ENCODE measurements at places on chromosomes 12 and 14. TPM values are rescaled to one million over a fixed set of nuclear protein-coding genes. Genes with fewer than 3 reads are reported as not detected.

The CCDC88C gene
- 14.3 TPM for total RNA-seq

The COL2A1 gene
- total RNA-seq, result 0.78 TPM

DNA sequence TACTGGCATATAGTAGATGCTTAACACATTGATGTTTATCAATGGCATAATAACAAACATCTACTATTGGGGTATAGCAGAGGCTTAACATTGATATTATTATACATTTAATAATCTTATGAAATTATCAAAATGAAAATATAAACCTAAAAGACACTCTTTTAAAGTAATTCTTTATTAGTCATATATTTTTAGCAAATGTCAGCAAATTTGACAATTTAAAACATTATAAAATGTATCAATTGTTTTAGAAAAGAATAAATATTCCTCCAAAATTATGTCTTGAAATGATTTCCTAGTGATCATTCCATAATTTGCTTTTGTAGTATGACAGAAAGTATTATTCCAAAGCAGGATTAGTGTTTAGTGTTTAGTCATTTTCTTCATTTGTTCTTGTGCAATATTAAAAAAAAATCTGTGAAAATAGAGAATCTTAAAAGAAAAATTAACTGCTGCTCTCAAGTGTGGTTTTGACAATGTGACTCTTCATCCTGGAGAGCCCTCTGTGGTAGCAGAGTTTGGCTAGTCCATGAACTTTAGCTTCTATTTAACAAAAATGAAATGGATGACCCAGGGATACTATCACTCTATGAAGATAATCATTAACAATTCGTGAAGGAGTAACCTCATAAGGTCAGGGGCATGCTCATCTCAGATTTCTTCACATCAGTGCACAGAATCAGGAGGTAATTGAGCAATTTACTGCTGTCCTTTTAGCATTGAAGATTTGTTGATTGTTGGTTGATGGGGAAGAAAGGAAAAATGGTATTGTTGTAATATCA, 1018.5 kb downstream of the LRFN5 start:
- no peak for DNase-seq

GRCh38 chr12:56086096-56086495, 6.1 kb downstream of the ERBB3 start:
- DNase-seq, result no peak

GRCh38 chr12:72888693-72889092, 616.5 kb downstream of the TRHDE start:
- no peak for DNase-seq

- DNase-seq, result no peak
Observed at GRCh38 chr12:46944088-46944487, 118.3 kb upstream of the SLC38A4 start.

The AQP6 gene
- total RNA-seq, result 0.62 TPM

DNA sequence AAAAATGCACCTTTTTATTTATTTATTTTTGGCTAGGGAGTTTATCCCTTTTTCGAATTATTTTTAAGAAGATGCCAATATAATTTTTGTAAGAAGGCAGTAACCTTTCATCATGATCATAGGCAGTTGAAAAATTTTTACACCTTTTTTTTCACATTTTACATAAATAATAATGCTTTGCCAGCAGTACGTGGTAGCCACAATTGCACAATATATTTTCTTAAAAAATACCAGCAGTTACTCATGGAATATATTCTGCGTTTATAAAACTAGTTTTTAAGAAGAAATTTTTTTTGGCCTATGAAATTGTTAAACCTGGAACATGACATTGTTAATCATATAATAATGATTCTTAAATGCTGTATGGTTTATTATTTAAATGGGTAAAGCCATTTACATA, 14.9 kb upstream of the SNAPC1 start:
- DNase-seq, result no peak

DNA sequence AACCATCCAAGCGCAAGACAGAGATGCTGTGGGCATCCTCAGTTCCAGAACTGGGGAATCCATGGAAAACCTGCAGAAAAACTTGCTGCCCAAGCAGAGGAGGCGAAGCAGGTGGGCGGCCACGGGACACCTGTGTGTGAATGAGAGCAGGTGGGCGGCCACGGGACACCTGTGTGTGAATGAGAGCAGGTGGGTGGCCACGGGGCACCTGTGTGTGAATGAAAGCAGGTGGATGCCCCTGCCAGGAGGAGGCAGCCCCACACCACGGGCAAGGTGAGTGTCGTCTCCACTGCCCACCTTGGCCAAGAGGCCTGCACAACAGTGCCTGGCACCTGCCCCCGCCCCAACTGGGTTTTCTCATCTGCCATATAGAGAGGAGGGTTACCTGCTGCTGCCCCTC, 59.2 kb downstream of the GSC start:
- DNase-seq, result no peak

DNA sequence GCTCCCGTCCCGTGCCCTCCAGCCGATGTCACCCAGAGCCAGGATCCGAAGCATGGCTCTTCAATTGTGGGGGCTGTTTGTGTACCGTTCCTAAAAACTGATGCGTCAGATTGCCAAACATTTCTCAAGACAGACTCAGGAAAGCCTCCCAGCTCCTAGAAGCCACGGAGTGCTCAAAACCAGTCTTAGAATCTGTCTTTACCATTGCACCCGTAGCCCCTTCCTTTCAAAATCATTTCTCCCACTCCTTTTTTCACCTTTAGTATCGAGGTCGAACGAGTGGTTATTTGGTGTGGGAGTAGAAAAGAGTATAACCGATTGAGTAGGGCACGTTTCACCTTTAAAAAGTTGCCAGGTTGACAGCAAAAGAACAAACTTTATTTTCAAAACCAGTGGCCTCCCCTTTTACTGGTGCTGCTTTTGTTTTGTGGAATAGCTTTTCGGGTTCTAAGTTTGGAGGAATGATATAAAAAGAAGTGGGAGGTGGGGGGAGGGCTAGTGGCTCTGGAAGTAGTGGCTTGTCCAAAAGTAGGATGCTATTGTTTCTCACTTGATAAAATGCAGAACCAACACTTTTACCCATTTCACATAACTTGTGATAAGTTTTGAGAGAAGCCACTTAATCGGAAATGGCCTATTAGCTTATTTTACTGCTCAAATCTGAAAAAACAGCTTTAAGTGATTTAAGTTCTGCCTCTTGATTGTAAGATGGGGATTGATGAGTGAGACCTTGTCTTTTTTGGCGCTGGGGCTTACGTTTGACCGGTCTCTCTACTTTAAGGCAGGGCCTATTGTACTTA, 803 bp downstream of the STK38L start:
- no peak for DNase-seq

DNA sequence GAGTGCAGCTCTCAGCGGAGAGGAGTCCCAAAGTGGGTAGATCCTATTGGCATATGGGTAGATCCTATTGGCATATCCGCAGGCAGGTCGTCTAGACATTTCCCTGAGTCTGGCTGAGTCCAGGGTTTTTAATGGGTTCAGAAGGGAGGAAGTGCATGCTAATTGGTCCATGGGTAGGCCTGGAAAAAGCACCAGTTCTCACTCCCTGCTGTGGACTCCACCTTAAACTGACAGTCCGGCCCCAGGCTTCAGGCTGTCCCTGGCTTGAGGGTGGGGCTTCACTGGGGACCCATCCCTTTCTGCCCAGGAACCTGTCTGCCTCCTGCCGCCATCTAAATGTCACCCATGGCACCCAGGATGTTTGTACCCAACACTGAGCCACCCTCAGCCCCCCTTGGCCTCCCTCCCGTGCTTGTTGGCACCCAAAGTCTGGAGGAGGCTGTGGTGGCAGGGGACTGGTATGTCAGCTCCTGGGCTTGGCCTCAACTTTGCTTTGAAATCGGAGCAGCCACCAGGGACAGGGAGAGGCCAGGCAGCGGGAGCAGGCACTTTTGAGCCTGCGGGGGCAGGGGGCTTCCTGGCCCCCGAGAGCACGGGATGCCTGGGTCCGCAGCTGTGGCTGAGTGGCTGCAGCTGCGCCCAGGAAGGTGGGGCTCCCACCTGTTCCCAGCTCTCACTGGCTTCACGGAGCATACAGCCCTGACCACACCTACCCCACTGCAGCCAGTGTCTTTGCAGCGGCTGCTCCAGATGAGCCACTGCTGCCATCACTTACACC, 29.6 kb upstream of the YAF2 start:
- DNase-seq, result no peak

The NANOG gene
- not detected for total RNA-seq

DNA sequence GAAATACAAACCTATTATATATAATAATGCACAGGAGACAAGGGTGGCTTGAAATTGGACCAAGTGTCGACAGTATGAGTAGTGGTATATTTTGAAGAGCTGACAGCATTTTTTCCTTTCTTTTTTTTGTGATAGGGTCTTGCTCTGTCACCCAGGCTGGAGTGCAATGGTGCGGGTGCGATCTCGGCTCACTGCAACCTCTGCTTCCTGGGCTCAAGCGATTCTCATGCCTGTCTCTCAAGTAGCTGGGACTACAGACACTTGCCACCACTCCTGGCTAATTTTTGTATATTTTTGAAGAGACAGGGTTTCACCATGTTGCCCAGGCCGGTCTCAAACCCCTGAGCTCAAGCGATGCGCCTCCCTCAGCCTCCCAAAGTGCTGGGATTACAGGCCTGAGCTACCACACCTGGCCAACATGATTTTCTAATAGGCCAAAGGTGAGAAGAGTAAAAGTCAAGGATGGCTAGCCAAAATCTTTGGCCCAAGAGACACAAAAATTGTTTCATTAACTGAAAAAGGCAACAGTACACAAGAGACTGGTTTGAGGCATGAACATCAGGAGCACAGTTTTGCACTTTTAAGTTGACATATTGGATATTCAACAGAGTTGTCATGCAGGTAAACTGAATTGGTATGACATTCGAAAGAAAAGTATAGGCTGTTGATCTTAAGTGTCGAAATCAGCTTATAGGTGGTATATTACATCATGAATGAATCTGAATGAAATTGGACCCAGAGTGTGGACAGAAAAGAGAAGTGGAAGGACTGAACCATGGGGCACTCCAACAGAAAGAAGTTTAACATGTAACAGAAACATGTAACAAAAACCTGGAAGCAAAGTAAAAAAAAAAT, 12.5 kb downstream of the HNRNPC start:
- DNase-seq, result no peak

GRCh38 chr12:99852666-99853065, 132.1 kb downstream of the ANKS1B start:
- no peak for DNase-seq

GRCh38 chr14:50775357-50775756, 55.6 kb downstream of the NIN start:
- DNase-seq, result no peak

GRCh38 chr14:58724702-58725101, 86.9 kb downstream of the DACT1 start:
- no peak for DNase-seq

The SYCP3 gene
- 0.47 TPM for total RNA-seq

- no peak for DNase-seq
Observed at GRCh38 chr14:91727121-91727520, 4.8 kb downstream of the CATSPERB start.

The CMKLR1 gene
- 1.7 TPM for total RNA-seq

- DNase-seq, result no peak
Observed at GRCh38 chr12:19205120-19205519, 75.6 kb downstream of the PLEKHA5 start.

DNA sequence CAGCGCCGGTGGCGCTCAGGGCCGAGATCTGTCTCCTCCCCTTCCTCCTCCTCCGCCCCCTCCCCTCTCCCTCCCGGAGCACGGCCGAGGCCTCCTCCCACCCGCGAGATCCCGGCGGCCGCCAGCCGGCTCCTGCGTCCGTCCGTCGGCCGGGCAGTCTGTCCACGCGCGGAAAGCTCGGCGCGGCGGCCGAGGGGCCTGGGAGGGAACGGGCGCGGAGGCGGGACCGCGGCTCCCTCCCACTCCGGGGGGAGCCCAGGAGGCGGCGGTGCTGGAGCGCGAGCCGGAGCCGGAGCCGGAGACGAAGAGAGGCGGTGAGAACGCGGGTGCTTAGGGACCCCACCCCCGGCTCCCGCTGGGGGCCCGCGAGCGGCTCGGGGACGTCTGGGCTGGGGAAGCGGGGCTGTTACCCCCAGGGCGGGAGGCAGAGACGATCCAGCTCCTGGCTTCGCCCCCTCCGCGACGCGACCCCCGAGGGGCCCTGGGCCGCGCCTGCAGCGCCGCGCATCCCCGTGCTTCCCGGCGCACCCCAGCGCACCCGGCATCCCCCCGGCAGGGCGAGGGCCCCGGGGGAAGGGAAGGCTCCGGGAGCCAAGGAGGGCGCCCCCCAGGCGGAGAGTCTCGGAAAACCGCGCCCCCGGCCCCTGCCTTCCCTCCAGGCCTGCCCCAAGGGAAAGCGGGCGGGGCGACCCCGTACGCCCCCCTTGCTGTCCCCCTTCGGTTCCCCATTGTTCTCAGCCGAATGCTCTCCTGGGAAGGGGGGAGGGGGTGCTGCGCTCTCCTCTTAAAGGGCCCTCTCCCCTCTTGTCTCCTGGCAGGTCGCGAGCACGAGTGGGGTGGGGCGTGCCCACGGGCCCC, at the start of gene DTX1:
TSS of gene DTX1 (plus strand) at position 100 of the 858 bp plus-strand sequence. CDS start 1,463 bp downstream, outside the sequence.
- DNase-seq, result peak; percentile 67

The MIPOL1 gene
- 29.9 TPM for total RNA-seq

- no peak for DNase-seq
Observed at GRCh38 chr12:46914336-46914735, 88.5 kb upstream of the SLC38A4 start.

- DNase-seq, result no peak
Observed at GRCh38 chr14:101932673-101933072, 31.7 kb upstream of the DYNC1H1 start.

GRCh38 chr14:33922125-33922524, 28.7 kb downstream of the EGLN3 start:
- DNase-seq, result no peak

DNA sequence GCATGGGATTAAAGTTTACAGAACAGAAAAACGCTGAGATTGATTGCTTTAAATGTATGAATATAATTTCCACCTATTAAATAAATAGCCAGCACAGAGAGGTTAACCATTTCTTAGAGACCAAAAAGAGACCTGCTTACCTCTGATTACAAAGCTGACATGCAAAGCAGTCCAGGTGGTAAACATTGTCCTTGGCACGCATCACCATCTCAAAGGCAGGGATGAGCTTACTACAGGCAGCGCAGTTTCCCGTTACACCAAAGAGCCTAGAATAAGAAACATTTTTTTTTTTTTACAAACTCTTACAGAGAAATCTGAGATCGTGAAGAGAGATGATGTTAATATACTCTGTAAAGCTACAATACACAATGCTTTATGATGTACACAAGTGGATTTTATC, 45.7 kb downstream of the LMO3 start:
- DNase-seq, result no peak

The DACT1 gene
- total RNA-seq, result 435 TPM

GRCh38 chr12:95802482-95803270, 12.1 kb upstream of the NTN4 start:
- no peak for DNase-seq
